ENCODE measurements at places on chromosomes 6 and 20.

GRCh38 chr6:81682235-81682795 lies 70.2 kb downstream of the TENT5A start:
- DNase-seq: no peak

GRCh38 chr6:124917769-124918168 lies 44.5 kb upstream of the RNF217 start:
- DNase-seq: no peak

GRCh38 chr6:10425975-10426780 lies 11.3 kb upstream of the TFAP2A start:
- DNase-seq: no peak

GRCh38 chr6:161074496-161075121 lies 83.0 kb downstream of the MAP3K4 start:
- no peak for DNase-seq

DNA sequence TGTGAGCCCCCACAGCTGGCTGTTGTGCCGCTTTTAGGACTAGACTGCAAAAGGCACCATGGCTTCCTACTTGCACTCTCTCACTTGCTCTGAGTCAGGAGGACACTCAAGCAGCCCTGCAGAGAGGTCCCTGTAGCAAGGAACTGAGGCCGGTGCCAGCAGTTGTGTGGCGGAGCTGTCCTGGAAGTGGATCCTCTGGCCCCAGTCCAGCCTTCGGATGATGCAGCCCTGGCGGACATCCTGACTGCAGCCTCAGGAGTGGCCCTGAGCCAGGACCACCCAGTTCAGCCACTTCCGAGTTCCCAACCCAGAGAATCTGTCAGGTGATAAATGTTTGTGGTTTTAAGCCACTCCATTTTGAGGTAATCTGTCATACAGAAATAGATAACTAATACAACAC lies 17.5 kb downstream of the CTCFL start:
- DNase-seq: no peak

DNA sequence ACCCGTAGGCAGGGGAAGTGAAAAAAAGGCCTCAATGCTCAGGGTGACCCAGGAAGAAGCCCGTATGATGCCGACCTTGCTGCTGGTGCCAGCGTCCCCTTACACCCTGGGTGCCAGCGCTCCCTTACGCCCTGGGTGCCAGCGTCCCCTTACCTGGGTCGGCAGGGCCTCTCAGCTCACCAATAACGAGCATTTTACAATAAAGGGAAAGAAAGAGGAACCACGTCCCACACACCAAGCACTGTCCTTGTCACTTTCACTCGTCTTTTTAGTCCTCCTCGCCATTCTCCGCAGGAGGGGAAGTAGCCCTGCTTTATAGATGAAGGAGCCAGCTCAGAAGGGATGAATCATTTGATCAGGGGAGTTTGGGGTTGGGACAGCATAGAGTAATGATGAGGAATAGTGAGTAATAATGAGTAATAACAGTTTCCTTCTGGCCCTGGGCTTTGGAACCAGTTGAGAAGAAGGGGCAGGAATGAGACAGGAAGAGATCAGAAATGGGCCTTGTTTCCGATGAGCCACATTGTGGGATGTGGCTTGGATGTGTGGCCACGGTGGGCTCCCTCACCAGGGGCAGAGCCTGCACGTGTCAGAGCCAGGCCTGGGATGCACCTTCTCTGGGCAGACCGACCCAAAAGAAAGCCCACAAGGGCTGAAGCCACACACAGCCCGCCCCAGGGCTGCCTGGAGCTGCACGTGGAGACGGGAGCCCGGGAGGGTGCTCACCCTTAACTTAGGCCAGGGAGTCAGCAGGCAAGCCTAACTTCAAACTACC lies 75.7 kb downstream of the SYNJ2 start:
- DNase-seq: no peak

DNA sequence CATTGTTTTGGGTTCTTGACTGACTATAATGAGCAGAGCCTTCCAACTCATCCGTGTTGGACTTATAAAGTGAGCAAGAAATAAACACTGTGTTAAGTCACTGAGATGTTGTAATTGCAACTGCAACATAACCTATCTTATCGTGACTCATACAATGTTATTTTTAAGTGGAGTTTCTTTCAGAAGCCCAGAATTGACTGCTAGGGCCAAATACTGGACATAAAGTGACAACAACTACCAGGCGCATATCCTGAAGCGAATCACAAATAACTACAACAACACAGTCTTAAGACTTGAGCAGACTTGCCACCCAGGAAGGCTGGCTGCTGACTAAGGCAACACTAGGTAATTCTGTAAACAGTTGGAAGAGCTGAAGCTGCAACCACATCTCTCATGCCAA lies 326.6 kb downstream of the COL12A1 start:
- no peak for DNase-seq

DNA sequence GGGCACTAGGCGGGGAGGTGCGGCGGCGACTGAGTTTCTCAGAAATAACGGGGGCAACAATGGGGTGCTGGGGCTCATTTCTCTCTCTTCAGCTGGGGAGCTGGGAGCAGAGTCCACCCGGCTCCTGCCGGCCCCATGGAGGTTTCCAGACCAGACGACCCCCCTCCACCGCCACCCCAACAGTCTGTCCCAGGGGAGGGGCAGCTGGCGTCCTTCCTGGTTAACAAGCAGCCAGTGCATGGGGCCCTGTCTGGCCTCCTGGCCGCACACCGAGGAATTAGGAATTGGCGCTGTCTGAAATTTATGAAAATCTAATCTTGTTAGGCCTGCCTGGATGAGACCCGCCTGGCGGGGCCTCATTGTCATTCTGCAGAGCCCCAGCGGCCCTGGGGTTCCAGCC lies 42.4 kb downstream of the PMEPA1 start:
- no peak for DNase-seq

- DNase-seq: no peak
These were observed 154.1 kb downstream of the GJA10 start for GRCh38 chr6:90048206-90048967.

DNA sequence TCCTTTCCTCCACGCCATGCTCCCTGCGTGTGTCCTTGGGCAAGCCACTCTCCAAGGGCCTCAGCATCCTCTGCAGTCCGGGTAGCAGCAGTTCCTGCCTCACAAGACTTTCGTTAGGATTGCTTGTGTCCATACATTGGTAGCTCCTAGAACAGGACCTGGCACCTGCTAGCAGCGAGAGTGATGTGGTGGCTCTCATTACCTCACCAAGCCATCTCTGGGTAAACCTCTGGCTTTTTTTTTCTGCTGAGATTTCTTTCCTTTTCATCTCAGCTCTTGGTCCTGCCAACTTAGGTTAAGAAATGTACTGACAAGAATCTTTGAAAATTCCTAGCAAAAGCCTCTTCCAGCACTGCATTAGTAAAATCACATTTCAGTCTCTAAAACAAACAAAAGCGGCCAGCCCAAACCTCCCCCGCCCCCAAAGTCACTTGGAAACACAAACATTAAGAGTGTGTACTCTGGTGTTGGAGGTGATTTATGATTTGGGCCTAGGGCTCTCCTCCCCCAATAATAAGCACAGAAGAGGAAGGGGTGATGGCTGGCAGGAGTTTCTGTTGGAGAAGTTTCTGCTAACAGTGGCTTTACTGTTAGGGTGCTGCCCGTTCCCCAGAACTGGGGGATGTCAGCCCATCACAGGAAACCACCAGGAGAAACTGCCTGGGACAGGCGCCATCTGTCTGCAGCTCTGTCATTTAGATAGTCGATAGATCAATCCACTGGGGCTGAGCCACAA lies 199.2 kb downstream of the CD83 start:
- no peak for DNase-seq

DNA sequence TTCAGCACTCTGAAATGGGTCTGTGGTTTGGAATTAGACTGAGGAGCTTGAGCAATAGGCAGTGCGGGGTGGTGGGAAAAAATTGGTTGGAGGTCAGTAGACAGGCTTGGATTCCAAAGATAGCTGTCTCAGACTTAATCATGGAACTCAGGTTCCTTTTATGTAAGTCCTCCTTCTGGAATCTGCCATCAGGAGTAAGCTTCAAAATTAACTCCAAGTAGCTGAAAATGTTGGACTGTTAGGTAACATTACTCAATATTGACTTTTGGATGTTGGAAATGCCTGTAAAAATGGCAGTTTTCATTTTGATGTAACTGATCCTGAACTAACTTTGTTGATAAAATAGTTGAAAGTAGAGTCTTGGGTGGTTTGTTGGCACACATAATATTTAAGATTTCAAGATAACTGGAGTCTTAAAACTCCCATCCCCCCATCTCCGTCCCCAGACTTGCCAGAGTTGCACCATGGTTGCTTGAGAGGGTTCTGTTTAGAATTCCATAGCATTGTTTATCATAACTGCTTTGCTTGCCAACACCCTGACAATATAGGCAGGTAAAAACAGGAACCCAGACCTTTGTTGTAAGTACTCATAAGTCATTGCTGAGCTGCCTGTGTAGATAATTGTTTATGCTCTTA lies 83.0 kb downstream of the PHF20 start:
- no peak for DNase-seq
